CD4-positive, alpha-beta T cell treated with Interleukin-15 for 1 hour (primary cell): ENCODE measurements at places on chromosomes 2 and 18.
A peak's percentile ranks its signal among the peaks of the same experiment; 100 is the strongest.

DNA sequence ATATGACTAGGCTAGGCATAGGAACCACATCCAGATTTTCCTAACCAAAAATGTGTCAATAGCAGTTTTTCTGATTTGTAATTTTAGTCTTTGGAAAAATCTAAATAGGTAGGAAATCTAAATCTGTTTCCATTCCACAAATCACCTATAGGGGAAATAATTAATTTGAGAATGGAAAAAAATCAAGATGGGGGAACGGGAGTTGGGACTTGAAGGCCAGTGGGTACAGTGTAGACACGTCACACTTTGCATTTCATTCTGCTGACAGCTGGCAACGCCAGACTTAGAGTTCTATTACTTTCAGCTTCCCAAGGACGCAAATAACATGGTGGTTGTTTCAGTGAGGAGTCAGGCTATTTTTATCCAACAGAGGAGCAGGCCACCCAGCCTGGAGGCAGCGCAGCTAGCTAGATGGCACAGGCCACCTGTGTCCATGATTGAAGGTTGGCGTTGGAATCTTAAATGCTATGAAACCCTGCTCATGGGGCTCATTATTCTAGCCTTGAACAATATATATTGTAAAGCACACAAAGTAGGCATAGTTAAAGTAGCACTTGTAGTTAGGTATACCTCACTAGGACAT is 23.4 kb downstream of the HNRNPA3 start:
- no peak for DNase-seq

GRCh38 chr2:25545899-25546298 is 127.5 kb downstream of the DTNB start:
- DNase-seq: no peak

- no peak for DNase-seq
Observed at GRCh38 chr18:78519394-78520062, 460.1 kb upstream of the SALL3 start.

- no peak for DNase-seq
Observed at GRCh38 chr18:68960355-68960754, 162.5 kb downstream of the CCDC102B start.

DNA sequence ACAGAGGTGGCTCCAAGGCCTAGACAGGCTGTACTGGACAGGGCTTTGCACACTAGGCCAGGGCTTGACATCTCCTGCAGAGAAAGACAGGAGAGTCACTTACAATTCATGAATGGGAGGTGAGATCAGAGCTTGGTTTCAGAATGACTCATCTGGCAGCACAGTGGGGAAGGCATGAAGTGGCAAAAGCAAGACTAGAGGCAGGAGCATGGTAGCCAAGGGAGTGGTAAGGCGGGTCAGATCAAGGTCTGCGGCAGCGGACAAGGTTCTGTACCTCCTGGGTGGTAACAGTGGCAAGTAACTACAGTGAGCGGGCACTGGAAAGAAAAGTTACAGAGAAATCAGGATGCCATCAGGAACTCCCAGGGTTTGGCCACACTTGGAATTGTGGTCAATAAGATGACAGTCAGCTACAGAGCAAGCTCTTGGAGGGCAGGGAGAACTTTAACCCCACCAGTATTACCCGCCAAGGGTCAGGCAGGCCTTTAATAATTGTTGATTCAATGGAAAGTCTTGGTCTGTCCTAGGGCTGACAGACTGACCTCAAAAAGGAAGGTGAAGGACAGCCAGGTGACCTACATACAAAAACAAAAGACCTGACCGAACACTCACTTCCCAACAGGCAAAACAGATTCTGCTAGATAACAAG is 5.7 kb downstream of the MCFD2 start:
- DNase-seq: no peak

DNA sequence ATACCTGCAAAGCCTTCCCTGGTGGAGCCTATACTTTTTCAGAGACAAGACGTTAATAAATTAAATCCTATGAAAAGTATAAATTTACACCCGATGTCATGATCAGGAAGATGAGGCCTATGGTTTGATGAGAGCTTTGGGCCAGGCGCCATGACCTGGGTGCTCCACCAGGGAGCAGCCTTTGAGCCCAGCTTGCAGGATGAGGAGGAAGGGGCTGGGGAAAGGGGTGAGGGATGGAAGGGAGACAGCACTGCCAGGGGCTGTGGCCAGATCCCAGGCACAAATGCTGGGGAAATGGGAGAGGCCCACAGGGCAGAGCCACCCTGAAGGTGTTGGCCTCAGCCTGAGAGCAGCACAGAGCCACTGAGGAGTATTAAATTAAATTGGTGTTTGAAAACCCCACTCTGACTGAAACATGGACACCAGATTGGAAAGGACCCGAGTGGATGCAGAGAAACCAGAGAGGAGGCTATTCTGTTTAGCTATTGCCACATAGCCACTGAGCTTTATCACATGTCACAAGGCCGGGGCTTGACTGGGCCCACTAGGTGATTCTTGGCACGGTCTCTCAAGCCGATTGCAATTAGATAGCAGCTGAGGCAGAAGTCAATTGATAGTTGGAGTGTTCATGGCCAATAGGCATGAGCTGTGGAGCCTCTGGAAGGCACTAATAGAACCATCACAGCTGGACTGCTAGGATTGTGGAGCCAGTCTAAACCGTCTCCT is 9.6 kb upstream of the FAHD2A start:
- DNase-seq: no peak

DNA sequence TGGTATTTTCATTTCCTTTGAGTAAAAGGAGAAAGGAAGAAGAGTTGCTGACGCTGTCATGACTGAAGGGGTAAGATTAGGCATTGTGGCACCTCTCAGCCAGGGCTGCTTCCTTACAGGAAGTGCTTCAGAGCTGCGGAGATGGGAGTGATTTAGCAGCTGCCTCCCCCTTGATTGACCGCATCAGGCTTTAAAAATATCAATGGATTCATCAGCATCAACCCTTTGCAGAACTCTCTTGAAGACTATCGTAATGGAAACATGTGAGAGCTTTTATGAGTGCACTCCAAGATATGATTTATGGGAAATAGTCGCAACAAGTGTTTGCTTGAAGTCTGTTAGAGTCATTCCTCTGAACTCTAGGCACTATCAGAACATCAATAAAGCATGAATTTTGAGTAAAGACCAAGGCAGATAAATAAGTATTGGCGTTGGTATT is 141.1 kb downstream of the CSRNP3 start:
- no peak for DNase-seq

- peak; percentile 59 for DNase-seq
Observed at GRCh38 chr2:233867993-233868532, at the start of gene MSL3B. MSL3B (minus strand) TSS chr2:233868386.

DNA sequence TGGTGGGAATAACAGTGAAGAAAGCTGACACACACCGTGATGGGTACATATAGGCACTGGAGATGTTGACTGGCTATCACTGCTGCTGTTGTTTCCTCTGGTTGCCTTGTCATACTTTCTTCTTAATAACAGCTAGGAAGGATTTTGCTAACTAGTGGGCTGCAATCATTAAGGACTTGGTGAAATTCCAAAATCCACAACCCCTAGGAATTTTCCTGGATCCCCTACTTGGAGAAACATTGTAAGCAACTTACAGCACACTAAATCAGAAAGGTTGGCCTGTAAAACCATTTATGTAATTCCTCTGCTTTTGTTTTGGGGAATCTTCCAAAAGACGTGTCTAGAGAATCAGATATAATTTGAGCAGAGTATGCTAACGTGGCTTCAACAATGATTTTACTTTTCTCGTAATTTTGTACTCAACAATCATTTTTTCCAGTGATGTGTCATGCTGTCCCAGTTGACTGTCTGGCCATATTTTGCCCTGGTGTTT is 8.0 kb upstream of the COL3A1 start:
- DNase-seq: no peak

DNA sequence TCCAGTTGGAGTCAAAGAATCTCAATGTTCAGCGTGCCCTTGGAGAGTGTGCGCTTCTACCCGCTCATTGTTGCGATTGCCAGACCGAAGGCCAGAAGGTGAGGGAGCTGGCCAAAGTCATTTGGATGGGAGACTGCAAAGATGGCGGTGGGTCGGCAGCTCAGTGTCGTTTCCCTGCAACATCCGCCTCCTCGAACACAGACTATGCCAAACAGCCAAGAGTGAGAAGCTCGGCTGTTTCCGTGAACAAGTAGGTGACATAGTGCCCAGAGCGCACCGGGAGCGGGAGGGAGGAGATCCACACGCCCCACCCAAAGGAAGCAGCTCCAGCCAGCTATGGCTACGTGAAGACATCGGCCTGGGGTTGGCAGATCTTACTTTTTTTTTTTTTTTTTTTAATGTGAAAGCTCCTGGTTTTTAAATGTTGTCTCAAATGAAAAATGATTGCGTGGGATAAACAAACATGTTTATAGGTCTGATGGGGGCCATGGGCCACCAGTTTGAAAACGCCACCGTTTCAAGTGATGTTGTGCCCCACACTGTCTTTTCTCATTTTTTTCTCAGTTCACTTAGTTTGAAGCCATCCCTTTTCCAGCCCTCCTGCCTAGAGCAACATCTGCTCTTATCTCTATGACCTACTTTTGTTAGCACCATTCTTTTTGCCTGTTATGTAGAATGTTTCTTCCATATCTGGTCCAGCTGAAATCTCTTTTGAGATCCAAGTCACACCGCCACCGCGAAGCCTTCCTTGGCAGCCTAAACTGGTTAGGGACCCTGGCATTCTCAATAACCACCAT is 682.4 kb downstream of the RNF144A start:
- no peak for DNase-seq

GRCh38 chr2:184599872-184600222 is 1.5 kb downstream of the ZNF804A start:
- DNase-seq: no peak

GRCh38 chr18:29076645-29077044 is 899.7 kb upstream of the CDH2 start:
- DNase-seq: no peak

DNA sequence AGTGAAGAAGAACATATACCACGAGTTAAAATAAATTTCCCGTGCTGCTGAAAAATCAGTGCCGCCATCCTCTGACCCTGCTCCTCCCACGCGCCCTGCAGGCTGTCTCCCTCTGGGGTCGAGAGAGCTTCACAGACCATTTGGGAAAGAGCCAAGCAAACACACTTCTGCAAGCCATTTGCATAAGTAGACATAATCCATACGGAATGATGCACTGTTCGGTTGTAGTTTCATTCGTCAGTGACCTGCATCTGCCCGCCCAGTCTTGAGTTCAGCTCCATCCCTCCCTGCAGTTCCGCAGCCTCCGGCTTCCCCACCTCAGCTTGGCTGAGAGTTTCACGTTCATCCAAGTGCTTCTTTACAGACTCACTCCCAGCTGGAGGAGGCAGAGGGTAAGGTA is 69.6 kb downstream of the TRAPPC12 start:
- no peak for DNase-seq

- DNase-seq: peak; percentile 46
Observed at GRCh38 chr2:64750001-64750816, 96.5 kb upstream of the SERTAD2 start.

DNA sequence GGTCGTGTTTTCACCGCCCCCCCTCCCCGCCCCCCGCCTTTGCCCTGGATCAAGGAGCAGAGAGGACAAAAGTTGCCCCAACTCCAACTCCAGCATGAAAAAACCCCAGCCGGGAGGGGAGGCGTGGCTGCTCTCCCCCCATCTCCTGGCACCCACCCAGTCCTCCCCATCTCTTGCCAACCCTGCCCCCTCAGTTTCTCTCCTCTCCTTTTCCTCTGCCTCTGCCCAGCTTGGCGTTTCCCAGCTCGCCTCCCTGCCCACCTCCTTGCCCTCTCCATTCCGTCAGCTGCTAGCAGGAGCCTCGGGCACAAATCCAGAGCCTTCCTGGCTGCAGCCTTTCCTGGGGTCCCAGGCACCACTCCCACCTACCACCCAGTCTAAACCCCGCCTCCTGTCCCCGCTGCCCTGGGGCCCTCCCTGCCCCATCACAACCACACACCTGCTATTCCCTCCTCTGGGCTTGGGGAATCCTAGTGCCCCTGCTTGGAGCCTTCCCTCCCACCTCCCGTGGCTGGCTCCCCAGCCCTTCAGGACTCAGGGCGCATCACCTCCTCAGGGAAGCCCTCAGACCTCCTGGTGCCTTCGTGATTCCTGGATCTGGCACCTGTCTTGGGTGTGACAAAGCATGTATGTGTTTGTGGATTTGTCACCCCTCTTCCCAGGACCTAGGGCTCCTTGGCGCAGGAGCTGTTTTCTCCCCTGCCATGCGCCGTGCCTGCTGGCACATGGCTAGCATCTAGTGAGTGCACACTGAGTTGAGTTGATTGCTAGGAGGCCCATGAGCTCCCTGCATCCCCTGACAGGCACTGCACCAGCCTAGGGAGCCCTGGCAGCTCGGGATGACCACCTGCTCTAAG is 209.1 kb downstream of the TFCP2L1 start:
- no peak for DNase-seq

DNA sequence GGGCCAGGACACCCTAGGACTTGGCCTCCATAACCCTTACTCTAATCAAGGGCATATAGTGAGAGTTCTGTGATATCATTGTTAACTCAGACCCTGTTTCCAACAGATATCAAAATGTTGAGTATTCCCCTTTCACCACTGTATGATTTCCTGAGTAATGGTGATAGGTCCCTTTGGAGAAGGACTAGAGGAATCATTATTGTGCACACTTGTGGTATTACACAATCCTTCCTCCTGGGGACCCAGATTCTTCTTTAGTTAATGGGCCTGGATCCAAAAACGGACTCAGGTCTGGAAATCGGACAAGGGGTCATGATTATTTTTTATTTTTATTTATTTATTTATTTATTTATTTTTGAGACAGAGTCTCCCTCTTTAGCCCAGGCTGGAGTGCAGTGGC is 23.5 kb downstream of the PRKRA start:
- DNase-seq: no peak

GRCh38 chr2:69077252-69077950 is 64.4 kb downstream of the ANTXR1 start:
- DNase-seq: no peak

GRCh38 chr2:69483024-69483423 is 45.8 kb upstream of the NFU1 start:
- DNase-seq: no peak

- DNase-seq: no peak
Observed at GRCh38 chr18:43022874-43023273, 92.6 kb downstream of the RIT2 start.

DNA sequence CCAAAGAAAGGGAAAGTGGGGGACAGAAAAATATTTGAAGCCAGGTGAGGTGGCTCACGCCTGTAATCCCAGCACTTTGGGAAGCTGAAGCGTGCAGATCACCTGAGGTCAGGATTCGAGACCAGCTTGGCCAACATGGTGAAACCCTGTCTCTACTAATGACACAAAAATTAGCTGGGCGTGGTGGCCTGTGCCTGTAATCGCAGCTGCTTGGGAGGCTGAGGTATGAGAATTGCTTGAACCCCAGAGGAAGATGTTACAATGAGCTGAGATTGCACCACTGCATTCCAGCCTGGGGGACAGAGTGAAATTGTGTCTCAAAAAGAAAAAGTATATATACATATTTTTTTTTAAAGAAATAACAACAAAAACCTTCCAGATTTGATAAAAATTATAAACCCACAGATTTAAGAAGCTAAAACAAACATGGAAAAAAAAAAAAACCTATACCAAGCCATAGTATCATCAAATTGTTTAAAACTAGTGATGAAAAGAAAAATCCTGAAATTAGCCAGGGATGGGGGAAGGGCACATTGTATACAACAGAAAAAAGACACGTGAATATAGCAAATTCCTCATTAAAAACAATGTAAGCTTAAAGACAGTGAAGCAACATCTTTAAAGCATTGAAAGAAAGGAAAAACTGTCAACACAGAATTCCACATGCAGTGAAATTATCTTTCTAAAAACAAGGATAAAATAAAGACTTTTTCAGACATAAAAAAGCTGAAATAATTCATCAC is 40.4 kb upstream of the MYCN start:
- DNase-seq: no peak
